ENCODE measurements at places on chromosomes 1 and 21. TPM values are rescaled to one million over a fixed set of nuclear protein-coding genes. Genes with fewer than 3 reads are reported as not detected.

The USH2A gene
- not detected for total RNA-seq

The PLEKHN1 gene
- 0.29 TPM for total RNA-seq

GRCh38 chr1:116721451-116722007, 32.7 kb upstream of the CD2 start:
- no peak for DNase-seq

- DNase-seq: no peak
Observed at GRCh38 chr1:207006914-207007313, 25.6 kb downstream of the C1orf116 start.

The ETV3L gene
- not detected for total RNA-seq

- no peak for DNase-seq
Observed at GRCh38 chr1:65243491-65243890, 65.9 kb upstream of the DNAJC6 start.

Data from glutamatergic neuron (in vitro differentiated cells).